Activated CD4-positive, alpha-beta T cell treated with anti-CD3 and anti-CD28 coated beads for 36 hours (primary cell): ENCODE measurements at places on chromosomes 7 and 10. TPM values are rescaled to one million over a fixed set of nuclear protein-coding genes. Genes with fewer than 3 reads are reported as not detected.

The PRLHR gene
- total RNA-seq, result not detected

The GIMAP1 gene
- total RNA-seq, result 3.5 TPM

- peaks cover 3% of the 10 kb centered on the region for H3K36me3 ChIP-seq
- DNase-seq, result no peak
- peaks cover 10% of the 10 kb centered on the region for H3K4me1 ChIP-seq
Measured at GRCh38 chr10:113988535-113988934, 55.1 kb upstream of the ADRB1 start.

DNA sequence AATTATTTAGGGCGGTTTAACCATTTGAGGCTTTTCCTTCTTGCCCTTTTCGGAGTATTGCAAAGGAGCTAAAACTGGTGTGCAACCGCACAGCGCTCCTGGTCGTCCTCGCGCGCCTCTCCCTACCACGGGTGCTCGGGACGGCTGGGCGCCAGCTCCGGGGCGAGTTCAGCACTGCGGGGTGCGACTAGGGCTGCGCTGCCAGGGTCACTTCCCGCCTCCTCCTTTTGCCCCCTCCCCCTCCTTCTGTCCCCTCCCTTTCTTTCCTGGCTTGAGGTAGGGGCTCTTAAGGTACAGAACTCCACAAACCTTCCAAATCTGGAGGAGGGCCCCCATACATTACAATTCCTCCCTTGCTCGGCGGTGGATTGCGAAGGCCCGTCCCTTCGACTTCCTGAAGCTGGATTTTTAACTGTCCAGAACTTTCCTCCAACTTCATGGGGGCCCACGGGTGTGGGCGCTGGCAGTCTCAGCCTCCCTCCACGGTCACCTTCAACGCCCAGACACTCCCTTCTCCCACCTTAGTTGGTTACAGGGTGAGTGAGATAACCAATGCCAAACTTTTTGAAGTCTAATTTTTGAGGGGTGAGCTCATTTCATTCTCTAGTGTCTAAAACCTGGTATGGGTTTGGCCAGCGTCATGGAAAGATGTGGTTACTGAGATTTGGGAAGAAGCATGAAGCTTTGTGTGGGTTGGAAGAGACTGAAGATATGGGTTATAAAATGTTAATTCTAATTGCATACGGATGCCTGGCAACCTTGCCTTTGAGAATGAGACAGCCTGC lies 3.1 kb downstream of the FZD1 start:
- peaks cover 8% of the 10 kb centered on the region for H3K4me1 ChIP-seq
- no peak for DNase-seq
- H3K36me3 ChIP-seq, result no peaks in the 10 kb centered on the region
- H3K27ac ChIP-seq, result no peak overlapping the region
- no peak overlapping the region for H3K4me3 ChIP-seq

DNA sequence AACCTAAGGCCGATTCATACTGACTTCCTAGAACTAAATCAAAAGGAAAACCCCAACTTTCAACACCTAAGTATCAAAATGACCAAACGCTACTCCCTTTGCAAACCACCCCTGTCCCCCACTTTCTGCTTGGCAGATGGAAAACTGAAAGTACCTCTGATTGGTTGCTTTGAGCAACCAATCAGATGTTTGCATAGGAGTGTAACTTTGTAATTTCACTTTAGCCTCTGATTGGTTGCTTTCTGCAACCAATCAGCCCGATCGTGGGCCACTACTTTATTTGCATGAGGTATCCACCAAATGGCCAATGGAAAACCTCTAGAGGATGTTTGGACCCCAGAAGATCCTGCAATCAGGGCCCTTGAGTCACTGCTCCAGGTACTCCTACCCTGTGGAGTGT lies 12.3 kb upstream of the SNX10 start:
- H3K4me1 ChIP-seq, result peaks cover 19% of the 10 kb centered on the region
- H3K4me3 ChIP-seq, result no peak overlapping the region
- H3K27me3 ChIP-seq, result no peaks in the 10 kb centered on the region
- H3K36me3 ChIP-seq, result no peaks in the 10 kb centered on the region

GRCh38 chr7:38232502-38233366 lies 40.7 kb downstream of the TARP start:
- peak overlapping the region; percentile 71 for H3K27ac ChIP-seq
- DNase-seq, result peak; percentile 84
- H3K4me1 ChIP-seq, result peaks cover 39% of the 10 kb centered on the region
- H3K36me3 ChIP-seq, result peaks cover 4% of the 10 kb centered on the region
- H3K4me3 ChIP-seq, result peak overlapping the region; percentile 50
- no peaks in the 10 kb centered on the region for H3K27me3 ChIP-seq

- H3K36me3 ChIP-seq, result no peaks in the 10 kb centered on the region
- H3K27me3 ChIP-seq, result no peaks in the 10 kb centered on the region
- no peak overlapping the region for H3K4me3 ChIP-seq
Measured at GRCh38 chr7:80097756-80098155, 36.9 kb upstream of the GNAI1 start.

DNA sequence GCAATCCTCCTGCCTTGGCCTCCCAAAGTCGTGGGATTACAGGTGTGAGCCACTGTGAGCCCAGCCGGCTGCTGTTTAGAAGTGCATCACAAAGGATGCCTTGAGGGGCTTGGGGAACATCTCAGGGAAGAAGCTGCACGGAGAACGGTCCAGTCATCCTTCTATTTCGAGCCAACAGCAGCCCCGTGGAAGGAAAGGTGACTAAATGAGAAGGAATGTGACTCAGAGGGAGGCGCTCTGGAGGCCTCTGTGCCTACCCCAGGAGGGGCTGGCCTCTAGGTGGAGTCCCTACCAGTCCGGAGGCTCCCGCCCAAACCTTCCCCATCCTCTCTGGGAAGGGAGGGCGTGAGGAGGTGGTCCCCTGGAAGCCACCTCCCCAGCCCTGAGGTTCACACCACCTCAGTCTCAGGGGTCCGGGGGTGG lies 76.2 kb downstream of the CTBP2 start:
- H3K36me3 ChIP-seq, result no peaks in the 10 kb centered on the region
- H3K4me3 ChIP-seq, result no peak overlapping the region
- H3K27me3 ChIP-seq, result no peaks in the 10 kb centered on the region
- no peaks in the 10 kb centered on the region for H3K4me1 ChIP-seq
- H3K27ac ChIP-seq, result no peak overlapping the region
- no peak for DNase-seq

- H3K27ac ChIP-seq, result no peak overlapping the region
- peaks cover 35% of the 10 kb centered on the region for H3K27me3 ChIP-seq
- DNase-seq, result no peak
- H3K36me3 ChIP-seq, result no peaks in the 10 kb centered on the region
Measured at GRCh38 chr10:48602401-48603135, 2.3 kb downstream of the ARHGAP22 start.

- no peak overlapping the region for H3K27ac ChIP-seq
- no peaks in the 10 kb centered on the region for H3K36me3 ChIP-seq
- H3K4me3 ChIP-seq, result no peak overlapping the region
- no peaks in the 10 kb centered on the region for H3K4me1 ChIP-seq
- DNase-seq, result no peak
- no peaks in the 10 kb centered on the region for H3K27me3 ChIP-seq
Measured at GRCh38 chr7:31890766-31891165, 179.4 kb downstream of the PDE1C start.

DNA sequence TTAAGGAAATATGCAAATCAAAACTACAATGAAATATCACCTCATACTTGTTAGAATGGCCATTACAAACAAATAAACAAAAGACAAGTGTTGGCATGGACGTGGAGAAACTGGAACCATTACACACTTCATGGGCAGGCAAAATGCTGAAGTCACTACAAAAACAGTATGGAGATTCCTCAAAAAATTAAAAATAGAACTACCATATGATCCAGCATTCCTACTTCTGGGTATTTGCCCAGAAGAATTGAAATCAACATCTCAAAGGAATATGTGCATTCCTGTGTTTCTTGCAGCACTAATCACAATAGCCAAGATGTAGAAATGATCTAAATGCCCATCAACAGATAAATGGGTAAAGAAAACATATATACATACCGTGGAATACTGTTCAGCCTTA lies 83.6 kb downstream of the NRCAM start:
- DNase-seq, result no peak
- no peaks in the 10 kb centered on the region for H3K4me1 ChIP-seq
- no peak overlapping the region for H3K27ac ChIP-seq
- H3K4me3 ChIP-seq, result no peak overlapping the region

DNA sequence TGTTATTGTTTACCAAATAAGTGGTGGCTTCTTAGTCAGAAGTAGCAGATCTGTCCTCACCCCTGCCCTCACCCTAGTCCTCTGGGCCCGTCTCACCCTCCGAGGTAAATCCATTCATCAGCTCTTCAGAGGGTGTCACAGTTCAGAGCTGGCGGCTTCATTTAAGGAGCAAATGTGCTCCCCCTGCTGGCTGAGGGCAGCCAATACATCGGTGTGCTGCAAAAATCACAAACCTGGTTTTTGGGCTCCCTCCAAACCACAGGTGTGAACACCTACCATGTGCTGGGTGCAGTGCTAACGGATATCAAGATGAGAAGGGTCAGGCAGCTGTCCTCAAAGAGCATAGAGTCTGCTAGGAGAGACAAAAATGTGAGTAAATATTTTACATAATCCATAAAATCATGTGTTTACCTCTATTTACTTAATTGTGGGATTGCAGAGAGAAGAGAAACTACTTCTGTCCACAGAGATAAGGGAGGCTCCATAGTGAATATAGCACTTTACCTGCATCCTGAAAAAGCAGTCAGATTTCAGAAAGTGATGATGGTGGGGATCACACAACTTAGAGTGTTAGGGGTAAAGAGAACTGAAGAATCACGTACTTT lies 15.5 kb upstream of the CRTAC1 start:
- no peak overlapping the region for H3K4me3 ChIP-seq
- DNase-seq, result peak; percentile 80
- peaks cover 24% of the 10 kb centered on the region for H3K27me3 ChIP-seq
- no peaks in the 10 kb centered on the region for H3K36me3 ChIP-seq

DNA sequence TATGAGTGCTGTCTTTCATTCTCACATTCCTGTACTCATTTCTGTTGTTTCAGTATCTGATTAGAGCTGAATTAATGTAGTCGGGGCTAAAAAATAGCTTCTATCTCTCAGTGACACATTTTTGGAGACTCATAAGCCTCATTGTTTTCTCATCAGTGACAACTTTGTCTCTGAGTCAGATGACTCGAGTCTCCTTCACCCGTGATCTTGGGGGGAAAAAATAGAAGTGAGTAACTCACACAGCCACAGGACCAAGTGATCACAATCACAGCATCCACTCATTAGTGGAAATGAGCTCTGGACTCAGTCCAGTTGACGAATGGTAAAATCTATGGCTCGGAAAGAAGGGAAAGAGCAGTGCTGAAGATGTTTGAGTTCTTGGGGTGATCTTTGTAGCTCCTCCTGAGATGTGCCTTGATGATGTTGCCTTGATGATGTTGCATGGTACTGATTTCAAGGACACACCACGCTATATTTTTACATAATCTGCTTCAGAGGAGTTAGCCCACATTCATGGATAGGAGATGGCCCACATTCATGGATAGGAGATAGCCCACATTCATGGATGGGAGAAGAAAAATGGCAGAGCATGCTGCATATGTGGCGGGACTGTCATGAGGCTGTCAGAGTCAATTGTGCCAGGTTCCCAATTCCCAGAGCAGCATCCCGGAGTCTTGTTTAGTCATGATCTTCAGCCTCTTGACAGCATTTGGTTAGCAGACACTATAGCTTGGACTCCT lies 214.7 kb downstream of the CELF2 start:
- peak overlapping the region; percentile 17 for H3K4me3 ChIP-seq
- no peaks in the 10 kb centered on the region for H3K27me3 ChIP-seq
- peaks cover 62% of the 10 kb centered on the region for H3K36me3 ChIP-seq
- H3K4me1 ChIP-seq, result peaks cover 98% of the 10 kb centered on the region
- H3K27ac ChIP-seq, result peak overlapping the region; percentile 98
- no peak for DNase-seq

The ZNF786 gene
- total RNA-seq, result 4.4 TPM

DNA sequence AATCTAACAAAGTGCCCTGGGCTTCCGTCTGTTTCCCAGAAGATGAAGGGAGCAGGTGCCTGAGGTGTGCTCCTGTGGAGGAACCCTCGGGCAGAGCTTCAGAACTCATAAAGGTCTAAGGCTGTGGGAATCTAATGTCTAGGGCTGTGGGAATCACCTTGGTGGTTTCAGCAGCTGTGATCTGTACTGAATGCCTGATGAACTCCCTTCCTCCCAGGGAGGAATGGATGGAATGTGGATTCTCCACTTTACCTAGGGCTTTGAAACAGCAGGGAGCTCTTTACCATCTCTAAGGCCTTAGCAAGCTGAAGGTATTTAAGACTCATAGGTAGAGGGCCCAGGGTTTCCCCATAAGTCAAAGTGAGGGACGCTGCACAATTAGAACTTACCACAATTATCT lies 36.0 kb upstream of the SEMA3E start:
- no peak overlapping the region for H3K4me3 ChIP-seq
- no peaks in the 10 kb centered on the region for H3K4me1 ChIP-seq
- H3K36me3 ChIP-seq, result no peaks in the 10 kb centered on the region
- DNase-seq, result no peak
- no peak overlapping the region for H3K27ac ChIP-seq

- no peaks in the 10 kb centered on the region for H3K36me3 ChIP-seq
- H3K27me3 ChIP-seq, result no peaks in the 10 kb centered on the region
- DNase-seq, result no peak
- H3K27ac ChIP-seq, result no peak overlapping the region
- no peak overlapping the region for H3K4me3 ChIP-seq
Measured at GRCh38 chr7:69934144-69934903, 336.0 kb downstream of the AUTS2 start.

GRCh38 chr10:64397125-64397524 lies 875.9 kb downstream of the REEP3 start:
- H3K4me1 ChIP-seq, result no peaks in the 10 kb centered on the region
- DNase-seq, result no peak
- no peak overlapping the region for H3K27ac ChIP-seq

The NKX1-2 gene
- total RNA-seq, result not detected

The NET1 gene
- 27.8 TPM for total RNA-seq

The ACBD7 gene
- total RNA-seq, result 2.4 TPM

GRCh38 chr10:43479275-43479674 lies 42.4 kb downstream of the ZNF487 start:
- H3K4me3 ChIP-seq, result no peak overlapping the region
- peaks cover 34% of the 10 kb centered on the region for H3K36me3 ChIP-seq
- DNase-seq, result no peak
- no peaks in the 10 kb centered on the region for H3K4me1 ChIP-seq
- H3K27ac ChIP-seq, result no peak overlapping the region

The CCDC172 gene
- total RNA-seq, result not detected

GRCh38 chr10:130369645-130370381 lies 233.6 kb downstream of the GLRX3 start:
- H3K4me1 ChIP-seq, result no peaks in the 10 kb centered on the region
- H3K27ac ChIP-seq, result no peak overlapping the region
- H3K36me3 ChIP-seq, result no peaks in the 10 kb centered on the region
- H3K27me3 ChIP-seq, result peaks cover 2% of the 10 kb centered on the region
- H3K4me3 ChIP-seq, result no peak overlapping the region

GRCh38 chr7:117285826-117286225 lies 37.0 kb downstream of the WNT2 start:
- H3K27me3 ChIP-seq, result peaks cover 6% of the 10 kb centered on the region
- no peaks in the 10 kb centered on the region for H3K4me1 ChIP-seq
- DNase-seq, result no peak

- no peak for DNase-seq
- no peaks in the 10 kb centered on the region for H3K27me3 ChIP-seq
- peaks cover 24% of the 10 kb centered on the region for H3K4me1 ChIP-seq
- peaks cover 9% of the 10 kb centered on the region for H3K36me3 ChIP-seq
- no peak overlapping the region for H3K4me3 ChIP-seq
Measured at GRCh38 chr10:24718031-24718855, 5.4 kb downstream of the ARHGAP21 start.

GRCh38 chr10:79383974-79384606 lies 36.8 kb downstream of the PPIF start:
- H3K4me3 ChIP-seq, result no peak overlapping the region
- DNase-seq, result no peak
- H3K36me3 ChIP-seq, result no peaks in the 10 kb centered on the region
- H3K27ac ChIP-seq, result no peak overlapping the region

GRCh38 chr7:139731802-139732470 lies 45.9 kb downstream of the HIPK2 start:
- peak overlapping the region; percentile 66 for H3K27ac ChIP-seq
- no peak overlapping the region for H3K4me3 ChIP-seq
- DNase-seq, result no peak
- peaks cover 18% of the 10 kb centered on the region for H3K36me3 ChIP-seq
- peaks cover 71% of the 10 kb centered on the region for H3K4me1 ChIP-seq
